Femur (tissue), 1 donor: ENCODE measurements at places on chromosomes 13 and 19.

GRCh38 chr13:26943748-26944147 lies 183.2 kb upstream of the GPR12 start:
- DNase-seq: no peak

- DNase-seq: no peak
Observed at GRCh38 chr19:20385061-20385460, 180.5 kb downstream of the ZNF737 start.

DNA sequence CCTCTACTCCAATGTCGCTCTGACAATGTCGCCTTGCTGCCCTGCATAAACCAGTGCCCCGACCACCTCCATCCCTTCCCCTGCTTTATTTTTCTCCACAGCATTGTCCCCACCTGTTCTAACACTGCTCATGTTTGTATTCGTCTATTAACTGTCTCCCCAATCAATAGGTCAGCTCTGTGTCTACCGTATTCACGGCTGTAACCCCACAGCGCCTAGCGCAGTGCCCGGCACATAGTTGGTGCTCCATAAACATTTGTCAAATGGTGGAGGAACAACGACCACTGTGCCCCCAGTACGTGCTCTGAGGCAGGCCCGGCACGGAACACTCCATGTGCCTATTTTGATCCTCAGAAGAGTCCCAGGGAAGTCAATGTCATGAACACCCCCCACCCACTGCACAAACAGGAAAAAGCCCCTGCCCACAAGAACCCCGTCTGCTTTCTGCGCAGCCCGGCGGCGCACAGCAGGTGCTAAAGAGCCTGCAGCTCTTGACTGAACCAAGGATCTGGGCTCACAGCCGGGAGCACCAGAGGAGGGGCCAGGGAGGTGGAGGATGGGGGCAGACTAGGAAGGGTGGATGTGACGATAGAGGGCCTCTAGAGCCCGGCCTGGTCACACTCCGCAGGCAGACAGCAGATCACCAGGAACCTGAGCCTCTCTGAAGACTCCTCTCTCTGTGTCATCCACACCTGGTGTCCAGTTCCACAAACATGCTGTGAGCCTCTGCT lies 1.8 kb upstream of the CEACAM16 start:
- DNase-seq: no peak

GRCh38 chr19:16041991-16042386 lies 34.3 kb upstream of the TPM4 start:
- DNase-seq: no peak

GRCh38 chr19:38503077-38503410 lies 69.6 kb downstream of the RYR1 start:
- DNase-seq: no peak

GRCh38 chr13:51237386-51237785 lies 15.2 kb downstream of the FAM124A start:
- no peak for DNase-seq

DNA sequence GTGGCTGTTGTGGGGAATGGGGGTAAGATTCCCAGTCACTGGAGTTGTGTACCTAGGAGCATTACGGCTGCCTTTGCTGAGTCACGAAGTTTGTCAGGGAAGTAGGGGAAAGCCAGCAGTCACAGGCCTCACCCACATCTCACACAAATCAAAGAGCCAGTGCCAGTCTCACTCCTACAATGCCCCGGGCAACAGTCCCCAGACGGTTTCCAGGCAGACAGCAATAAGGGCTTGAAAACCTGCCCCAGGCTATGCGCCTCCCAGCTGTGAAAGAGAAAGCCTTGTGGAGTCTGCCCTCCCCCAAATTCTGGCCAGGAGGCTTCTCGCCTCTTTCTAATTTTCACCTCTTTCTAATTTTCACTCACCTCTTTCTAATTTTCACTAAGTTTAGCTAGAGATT lies 142.3 kb upstream of the EDNRB start:
- DNase-seq: no peak

DNA sequence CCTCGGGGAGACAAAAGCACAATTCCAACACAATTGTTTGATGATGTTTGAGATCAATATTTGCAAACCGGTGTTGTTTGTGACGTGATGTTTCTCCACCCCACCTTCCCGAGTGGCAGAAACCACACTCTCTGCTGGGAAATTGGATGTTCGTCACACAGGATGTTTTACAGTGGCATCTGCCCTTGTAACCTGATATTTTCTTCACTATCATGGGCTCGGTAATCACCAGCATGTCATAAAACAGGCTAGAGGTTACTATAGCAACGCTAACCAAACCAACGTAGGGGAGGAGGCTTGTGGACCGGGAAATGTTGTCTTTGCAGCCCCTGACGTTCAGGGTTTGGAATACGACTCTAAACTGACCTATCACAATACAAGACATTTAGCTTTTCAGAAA lies 454.5 kb downstream of the IRS2 start:
- DNase-seq: no peak

- no peak for DNase-seq
Observed at GRCh38 chr19:38924388-38924787, 6.2 kb downstream of the SARS2 start.

- DNase-seq: no peak
Observed at GRCh38 chr13:24361852-24362366, 52.5 kb downstream of the C1QTNF9 start.

DNA sequence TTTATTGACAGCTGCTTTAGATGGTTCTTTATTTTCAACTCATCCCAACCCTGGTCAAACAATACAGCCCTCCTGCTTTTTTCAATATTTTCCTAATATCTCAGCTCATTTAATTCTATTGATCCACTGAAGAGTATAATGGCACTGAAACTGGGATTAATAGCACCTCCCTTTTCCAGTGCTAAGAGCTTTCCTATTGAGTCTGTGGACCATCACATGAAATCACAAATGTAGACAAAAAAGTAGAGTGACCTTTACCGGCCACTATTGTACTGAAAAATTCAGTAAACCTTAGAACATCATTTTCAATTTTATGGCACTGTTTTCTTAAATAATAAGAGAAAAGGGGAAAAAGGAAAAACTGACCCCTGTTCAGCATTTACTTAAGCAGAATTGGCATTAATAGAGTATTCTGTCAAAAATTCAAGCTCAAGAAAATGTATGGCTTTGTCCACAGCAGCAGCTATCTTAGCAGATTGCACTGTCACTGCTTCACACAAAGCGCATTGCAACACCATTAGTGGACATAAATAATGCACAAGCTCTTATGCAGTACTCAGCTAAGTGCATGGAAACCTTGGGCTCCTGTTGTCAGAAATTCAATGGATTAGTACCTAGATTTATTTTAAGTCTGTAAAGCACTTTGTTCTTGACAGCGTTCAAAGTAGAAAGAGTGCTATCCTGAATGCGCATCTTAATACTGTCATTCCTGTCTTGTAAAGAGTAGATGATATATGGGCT lies 851.0 kb upstream of the KLHL1 start:
- no peak for DNase-seq

GRCh38 chr13:74080762-74081161 lies 53.4 kb downstream of the KLF12 start:
- no peak for DNase-seq

GRCh38 chr13:91017031-91017668 lies 330.3 kb upstream of the MIR17HG start:
- peak; percentile 31 for DNase-seq

DNA sequence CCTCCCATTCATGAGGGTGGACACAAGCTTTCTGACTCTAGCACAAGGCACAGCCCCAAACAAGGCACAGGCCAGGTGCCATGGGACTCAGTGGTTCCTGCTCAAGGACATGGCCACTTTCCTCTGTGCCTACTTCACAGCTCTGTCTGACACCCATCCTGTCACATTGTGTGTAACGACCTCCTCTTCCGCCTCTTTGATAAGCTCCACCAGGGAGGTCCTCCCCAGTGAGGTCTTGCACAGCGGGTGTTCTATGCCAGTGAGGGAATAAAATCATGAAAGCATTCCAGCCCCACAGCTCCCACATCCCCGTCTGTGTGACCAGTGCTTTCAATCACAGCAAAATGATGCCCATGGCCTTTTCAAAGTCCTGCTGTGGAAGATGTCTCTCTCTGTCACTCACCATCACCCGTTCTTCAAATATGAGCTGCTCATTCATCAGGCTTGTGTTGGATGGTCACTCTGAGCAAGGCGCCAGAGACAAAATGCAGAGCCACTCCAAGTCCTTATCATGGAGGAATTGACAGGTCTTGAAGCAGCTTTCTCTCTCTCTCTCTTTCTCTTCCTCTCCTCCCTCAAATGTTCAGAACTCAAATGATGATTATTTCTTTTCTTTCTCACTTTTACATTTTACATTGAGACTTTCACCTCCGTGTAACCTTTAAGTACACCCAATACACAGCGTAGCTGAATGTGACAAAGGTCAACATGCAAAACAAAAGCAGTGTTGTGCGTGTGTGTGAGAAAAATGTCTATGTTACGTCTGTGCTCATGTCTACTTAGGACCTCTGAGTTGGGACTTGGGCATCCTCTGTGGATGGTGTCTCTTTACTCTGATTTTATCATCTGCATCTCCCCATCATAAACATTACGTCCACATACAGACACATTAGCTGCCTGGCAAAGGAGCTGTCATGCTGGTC lies 8.0 kb upstream of the SPATA13 start:
- no peak for DNase-seq

- no peak for DNase-seq
Observed at GRCh38 chr13:30618930-30619279, 1.2 kb downstream of the USPL1 start.

DNA sequence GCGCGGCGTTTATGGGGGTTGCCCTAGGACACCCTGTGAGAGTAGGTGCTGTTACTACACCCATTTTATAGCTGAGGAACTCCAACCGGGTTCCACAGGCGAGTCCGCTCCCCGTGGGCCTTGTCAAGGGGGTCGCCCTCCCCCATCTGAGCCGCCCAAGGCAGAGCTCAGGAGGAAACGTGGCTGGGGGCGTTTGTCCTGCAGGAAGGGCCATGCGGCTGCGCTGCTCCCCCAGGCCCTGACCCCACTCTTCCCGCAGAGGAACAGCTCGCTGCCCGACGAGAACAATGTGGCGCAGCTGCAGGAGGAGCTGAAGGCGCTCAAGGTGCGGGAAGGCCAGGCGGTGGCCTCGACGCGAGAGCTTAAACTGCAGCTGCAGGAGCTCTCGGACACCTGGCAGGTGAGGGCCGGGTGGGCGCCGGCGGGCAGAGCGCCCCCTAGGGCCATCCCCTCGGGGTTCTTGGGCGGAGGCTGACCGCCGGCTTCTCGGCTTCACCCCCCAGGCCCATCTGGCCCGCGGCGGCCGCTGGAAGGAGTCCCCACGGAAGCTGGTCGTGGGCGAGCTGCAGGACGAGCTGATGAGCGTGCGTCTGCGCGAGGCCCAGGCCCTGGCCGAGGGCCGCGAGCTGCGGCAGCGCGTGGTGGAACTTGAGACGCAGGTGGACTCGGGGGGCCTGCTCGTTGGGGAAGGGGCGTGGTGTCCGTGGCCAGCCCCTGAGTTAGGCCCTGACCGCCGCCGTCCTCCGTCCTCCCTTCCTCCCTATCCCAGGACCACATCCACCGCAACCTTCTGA lies 12.4 kb downstream of the PRR36 start:
- DNase-seq: peak; percentile 46

DNA sequence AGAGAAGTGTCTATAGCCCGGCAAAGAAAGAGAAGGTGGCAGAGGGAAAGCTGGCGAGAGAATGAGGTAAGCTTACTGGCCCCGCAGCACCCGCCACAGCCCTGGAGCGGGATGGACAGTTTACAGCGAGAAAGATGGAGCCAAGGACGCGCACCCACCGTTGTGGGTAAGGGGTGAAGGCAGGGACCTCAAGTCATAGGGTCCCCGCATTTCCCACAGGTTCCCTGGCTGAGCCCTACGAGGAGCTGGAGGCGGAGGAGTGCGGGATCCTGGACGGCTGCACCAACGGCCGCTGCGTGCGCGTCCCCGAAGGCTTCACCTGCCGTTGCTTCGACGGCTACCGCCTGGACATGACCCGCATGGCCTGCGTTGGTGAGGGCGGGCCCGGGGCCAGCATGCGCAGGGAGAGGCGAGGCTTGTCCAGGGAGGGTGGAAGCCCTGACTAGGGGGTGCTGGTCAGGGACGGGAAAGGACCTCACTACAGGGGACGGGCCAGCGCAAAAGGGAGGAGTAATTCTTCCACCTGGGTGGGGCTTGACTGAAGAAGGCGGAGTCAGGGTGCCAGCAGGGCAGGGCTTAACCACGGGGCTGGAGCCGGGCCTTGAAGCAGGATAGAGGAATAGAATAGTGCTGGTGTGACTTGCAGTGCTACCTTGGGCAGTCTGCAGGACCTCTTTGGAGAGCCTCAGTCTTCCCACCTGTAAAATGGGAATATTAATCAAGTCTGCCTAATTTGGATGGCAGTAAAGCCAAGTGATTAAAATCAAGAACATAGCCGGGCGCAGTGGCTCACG lies 26.5 kb downstream of the LTBP4 start:
- DNase-seq: no peak

- DNase-seq: no peak
Observed at GRCh38 chr13:47611664-47612288, 389.3 kb downstream of the SUCLA2 start.

DNA sequence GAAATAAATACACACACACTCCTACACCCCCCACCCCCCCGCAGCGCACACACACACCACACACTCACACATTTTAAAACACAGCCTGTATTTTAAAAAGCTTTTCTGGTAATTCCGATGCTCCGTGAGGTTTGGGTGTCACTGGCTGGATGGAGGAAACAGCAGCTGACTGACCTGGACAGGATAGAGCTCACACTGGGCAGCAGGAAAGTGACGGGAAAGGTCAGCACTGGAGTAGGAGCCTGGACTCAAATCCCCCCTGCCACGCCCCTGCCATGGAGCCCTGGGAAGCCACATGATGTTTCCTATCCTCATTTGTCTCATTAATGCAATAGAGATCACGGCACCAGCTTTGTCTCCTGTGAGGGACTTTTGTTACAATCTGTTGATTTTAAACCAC lies 49.3 kb upstream of the STARD13 start:
- DNase-seq: no peak
